Mammary epithelial cell (primary cell): ENCODE measurements at places on chromosomes 1 and 21.

- DNase-seq: no peak
These were observed 191.8 kb upstream of the DPYD start for GRCh38 chr1:98112626-98113025.

DNA sequence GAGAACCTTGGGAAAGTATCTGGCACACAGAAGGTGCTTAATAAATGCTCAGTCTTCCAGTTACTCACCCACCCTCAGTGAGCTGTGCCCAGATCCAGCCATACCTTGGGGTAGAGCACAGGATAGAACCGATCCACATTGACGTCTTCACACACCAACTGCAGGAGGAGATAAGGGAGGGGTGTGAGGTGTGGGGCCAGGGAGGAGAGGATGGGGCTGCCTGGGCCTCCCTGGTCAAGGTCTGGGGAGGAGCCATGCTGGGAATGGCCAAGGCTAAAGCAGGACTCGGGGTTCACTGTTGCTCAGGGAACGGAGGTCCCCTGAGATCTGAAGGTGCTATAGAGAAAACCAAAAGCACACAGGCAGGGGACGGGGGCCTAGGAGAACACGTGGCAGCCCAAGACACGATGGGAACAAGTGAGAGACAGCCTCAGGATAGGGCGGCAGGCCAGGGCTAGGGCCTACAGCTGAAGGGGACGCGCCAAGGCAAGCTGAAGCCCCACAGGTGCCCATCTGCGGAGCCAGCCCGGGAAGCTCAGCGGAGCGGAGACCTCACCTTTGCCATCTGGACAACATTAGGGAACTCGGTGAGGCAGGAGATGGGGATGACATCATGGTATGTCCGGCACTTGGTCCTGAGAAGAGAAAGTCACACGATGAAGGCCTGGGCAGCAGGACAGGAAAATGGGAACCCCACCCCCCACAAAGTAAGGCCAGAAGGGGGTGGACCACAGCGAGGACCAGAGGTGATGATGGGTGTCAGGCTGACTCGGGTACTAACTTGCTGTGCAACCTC, 55.9 kb downstream of the RAP1GAP start:
- no peak for DNase-seq

- DNase-seq: no peak
These were observed 90.1 kb downstream of the PRDM16 start for GRCh38 chr1:3159121-3159520.

DNA sequence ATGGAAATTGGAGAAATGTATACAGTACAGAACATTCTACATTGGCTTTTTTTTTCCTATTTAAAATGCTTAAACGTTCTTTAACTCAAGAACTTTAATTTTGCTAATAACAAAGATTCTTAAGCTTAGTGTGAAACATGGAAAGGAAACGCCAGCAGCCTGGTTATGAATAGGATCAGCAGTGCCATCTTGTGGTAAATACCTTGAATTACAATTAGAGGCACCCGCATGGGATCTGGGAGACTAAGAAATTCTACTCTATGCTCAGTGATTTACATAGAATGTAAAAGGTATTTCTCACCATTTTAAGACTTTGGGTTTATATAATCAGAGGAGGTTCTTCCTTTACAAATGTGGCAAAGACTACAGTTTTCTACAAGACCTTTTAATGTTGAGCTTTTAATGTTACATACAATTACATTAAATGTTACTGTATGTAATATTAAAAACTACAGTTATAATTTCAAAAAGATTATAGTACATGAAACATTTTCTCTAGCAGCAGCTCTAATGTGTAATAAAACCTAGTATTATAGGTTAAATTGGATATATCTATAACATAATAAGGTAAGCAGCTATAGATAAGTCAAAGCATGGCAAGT, 32.1 kb upstream of the APOBEC4 start:
- peak; percentile 32 for DNase-seq

- DNase-seq: peak; percentile 92
These were observed at the start of gene SHC1 for GRCh38 chr1:154970631-154971340. TSS of gene SHC1 (minus strand) at chr1:154970747. CDS start at chr1:154970526, 221 bp downstream.

DNA sequence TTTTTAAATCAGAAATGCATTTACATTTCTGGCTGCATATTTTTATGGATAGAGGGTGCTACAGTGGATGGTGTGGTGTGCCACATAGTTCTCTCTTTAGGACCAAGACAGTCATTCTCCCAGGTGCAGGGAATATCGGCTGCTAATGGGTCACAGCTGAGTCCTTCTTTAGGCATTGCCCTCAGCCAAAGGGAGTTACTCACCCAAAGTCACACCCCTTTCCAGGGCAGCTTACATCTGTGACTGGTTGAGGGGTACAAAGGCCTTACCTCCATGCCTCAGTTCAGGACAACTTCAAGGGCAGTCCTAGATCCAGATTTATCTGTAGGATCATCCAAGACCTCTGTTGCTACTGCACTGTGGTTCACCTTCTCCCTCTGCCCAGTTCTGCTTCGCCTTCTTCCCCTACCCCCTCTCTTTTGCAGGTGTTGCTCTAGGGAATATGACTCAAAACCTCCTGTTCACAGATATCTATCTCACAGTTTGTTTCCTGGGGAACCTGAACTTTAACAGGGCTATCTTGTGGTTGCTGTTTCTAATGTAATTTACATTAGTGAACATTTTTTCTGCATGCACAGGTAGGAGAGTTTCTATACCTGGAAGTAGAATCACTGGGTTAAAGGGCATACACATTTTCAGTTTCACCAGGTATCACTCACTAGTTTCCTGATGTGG, 413.9 kb downstream of the RPS6KC1 start:
- DNase-seq: peak; percentile 76

DNA sequence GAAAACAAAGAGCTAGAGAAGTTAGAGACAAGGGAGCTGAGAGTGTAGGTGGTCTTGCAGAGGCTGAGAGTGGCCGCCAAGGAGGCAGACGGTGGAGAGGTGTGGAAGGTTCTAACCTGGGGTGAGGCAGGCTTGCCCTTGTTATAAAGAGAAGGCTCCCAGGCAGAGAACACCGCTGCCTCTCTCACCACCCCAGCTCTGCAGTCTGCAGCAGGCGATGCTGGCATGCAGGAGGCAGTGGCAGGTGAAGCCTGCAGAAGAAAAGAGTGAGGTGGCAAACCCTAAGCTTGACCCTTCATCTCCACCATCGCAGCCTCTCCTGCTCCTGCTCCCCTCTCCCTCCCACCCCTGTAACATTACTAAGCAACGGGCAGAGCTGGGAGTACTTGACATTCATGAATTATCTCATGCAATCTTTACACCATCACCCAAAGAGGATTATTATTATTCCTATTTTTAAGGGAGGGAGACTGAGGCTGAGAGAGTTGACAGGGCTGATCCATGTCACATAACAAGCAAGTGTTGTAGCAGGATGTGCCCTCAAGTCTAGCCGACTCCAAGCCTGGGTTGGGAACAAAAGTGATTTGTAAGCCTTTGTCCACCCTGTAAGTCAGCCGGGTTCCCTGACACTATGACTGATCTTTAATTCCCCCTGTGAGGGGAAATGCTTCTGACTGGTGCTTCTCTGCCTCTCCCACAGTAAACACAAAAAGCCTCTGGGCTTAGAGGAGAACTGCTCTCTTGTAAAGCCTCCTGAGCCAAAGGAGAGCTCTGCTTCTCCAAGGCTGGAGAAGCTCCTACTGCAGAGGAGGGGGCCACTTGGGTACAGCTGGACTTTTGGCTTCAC, 36.1 kb downstream of the KANK4 start:
- DNase-seq: no peak

DNA sequence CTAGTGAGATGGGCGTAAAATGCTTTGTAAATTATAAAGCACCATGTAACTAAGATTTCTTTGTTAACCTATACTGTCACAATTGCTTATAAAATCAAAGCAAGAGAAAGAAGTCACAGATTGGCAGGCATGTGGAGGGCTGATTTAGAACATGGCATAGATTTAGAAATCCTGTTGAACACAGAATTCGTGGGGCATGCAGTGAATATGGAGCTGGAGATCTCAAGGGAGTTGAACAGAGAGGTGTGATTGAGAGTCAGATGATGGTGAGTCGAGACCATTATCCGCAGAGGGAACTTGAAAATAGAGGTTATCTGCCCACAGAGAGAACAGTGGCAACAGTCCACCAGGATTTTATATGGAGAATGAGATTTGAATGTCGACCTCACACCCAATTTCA, 27.6 kb downstream of the PBX1 start:
- no peak for DNase-seq

- peak; percentile 26 for DNase-seq
These were observed 42.9 kb upstream of the RRP15 start for GRCh38 chr1:218242171-218242570.

DNA sequence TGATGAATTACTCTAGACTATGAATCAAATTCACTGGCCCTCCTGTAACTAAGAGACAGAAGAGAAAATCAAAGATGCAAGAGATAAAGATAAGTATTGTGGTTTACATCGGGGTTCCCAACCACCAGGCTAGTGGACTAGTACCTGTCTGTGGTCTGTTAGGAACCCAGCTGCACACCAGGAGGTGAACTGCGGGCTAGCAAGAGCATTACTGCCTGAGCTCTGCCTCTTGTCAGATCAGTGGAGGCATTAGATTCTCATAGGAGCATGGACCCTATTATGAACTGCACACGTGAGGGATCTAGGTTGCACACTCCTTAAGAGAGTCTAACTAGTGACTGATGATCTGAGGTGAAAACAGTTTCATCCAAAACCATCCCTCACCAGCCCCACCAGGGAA, 58.9 kb upstream of the DUSP10 start:
- DNase-seq: no peak

DNA sequence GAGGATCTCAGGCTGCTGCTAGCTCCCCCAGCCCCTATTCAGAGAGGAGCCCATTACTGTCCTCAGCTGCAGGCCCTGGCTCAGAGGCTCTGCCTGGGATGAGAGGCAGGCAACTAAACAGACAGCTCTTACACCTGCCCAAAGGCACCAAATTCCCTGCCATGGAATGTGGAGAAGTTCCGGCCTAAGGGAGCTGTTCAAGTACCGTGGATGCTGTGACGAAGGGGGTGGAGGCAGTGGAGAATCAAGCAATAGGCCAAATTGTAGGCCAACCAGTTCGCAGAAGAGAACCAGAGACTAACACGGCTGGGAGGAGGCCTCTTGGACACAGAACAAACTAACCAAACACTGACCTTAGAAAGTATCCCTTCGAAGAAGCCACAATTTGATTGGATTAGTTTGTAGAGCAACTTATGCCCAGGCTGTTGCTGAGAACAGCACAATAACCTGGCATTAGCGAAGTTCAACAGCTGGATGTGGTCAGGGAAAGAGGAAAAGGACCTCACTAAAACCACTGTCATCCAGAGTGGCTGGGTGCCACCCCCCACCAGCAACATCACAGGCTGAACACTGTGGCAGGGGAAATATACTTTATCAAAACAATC, 3.6 kb downstream of the C1orf174 start:
- DNase-seq: no peak

- no peak for DNase-seq
These were observed 17.1 kb downstream of the TSHB start for GRCh38 chr1:115046751-115047150.

DNA sequence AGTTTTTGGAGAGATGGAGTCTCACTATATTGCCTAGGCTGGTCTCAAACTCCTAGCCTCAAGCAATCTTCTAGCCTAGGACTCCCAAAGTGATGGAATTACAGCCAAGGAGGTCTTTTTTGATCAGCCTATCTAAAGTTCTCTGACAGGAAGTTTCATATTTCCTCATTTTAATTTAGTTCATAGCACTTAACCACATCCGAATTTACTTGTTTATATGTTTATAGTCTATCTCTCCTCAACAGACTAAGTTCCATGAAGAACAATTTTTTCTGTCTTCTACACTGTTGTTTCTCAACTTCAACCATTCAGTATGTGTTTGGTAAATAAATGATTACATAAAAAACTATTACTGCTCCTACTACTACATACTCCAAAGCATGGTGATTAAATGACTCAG, 47.9 kb downstream of the GON4L start:
- no peak for DNase-seq

GRCh38 chr1:155263067-155263466, 907 bp upstream of the SCAMP3 start:
- DNase-seq: no peak

- no peak for DNase-seq
These were observed 738.7 kb downstream of the LTN1 start for GRCh38 chr21:28253961-28254360.

DNA sequence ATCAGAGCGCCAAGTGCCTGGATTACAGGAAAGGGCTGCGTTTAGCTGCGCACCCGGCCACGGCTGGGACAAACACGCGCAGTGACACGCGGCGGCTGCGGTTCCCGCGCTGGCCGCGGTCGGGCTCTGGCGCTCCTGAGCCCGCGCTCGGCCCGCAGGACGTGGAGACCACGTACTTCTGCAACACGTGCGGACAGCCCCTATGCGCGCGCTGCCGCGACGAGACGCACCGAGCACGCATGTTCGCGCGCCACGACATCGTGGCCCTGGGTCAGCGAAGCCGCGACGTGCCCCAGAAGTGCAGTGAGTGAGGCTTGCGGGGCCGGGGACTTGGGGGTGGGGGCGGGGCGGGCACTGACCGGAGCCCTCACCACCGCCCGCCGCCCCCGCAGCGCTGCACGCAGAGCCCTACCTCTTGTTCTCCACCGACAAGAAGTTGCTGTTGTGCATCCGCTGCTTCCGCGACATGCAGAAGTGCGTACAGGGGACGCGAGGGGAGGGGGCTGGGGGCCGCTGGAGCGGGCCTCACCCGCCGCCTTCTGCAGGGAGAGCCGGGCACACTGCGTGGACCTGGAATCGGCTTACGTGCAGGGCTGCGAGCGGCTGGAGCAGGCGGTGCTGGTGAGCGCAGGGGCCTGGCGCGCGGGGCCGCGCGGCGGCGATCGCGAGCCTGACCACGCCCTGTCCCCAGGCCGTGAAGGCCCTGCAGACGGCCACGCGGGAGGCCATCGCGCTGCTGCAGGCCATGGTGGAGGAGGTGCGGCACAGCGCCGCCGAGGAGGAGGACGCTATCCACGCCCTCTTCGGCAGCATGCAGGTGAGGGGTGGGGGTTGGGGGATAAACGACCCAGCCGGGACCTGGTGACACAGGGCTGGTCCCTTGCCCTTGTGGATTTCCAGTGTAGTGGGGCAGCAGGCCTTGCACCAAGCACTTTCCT, 3.1 kb downstream of the RNF207 start:
- no peak for DNase-seq

- no peak for DNase-seq
These were observed 123.5 kb downstream of the SLC44A5 start for GRCh38 chr1:75487399-75487798.
